ENCODE measurements at places on chromosomes 12 and 14.

- no peak for DNase-seq
Observed at GRCh38 chr12:57434517-57435223, at the start of gene INHBC. INHBC (plus strand) TSS chr12:57434784; CDS start chr12:57434887, 103 bp downstream.

- DNase-seq: no peak
Observed at GRCh38 chr12:41213107-41213506, 25.0 kb downstream of the PDZRN4 start.

DNA sequence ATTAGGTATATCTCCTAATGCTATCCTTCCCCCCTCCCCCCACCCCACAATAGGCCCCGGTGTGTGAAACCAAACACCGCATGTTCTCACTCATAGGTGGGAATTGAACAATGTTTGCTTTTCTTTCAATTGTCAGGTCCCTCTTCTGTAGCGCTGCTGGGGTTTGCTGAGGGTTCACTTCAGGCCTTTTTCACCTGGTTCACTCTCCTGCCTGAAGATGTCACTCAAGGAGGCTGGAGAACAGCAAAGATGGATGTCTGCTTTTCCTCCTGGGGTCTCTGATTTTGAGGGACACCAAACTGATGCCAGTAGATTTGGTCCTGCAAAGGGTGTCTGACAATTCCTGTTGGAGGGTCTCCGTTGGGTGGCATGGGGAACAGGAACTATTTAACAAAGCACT, 35.8 kb downstream of the KLRK1 start:
- no peak for DNase-seq

DNA sequence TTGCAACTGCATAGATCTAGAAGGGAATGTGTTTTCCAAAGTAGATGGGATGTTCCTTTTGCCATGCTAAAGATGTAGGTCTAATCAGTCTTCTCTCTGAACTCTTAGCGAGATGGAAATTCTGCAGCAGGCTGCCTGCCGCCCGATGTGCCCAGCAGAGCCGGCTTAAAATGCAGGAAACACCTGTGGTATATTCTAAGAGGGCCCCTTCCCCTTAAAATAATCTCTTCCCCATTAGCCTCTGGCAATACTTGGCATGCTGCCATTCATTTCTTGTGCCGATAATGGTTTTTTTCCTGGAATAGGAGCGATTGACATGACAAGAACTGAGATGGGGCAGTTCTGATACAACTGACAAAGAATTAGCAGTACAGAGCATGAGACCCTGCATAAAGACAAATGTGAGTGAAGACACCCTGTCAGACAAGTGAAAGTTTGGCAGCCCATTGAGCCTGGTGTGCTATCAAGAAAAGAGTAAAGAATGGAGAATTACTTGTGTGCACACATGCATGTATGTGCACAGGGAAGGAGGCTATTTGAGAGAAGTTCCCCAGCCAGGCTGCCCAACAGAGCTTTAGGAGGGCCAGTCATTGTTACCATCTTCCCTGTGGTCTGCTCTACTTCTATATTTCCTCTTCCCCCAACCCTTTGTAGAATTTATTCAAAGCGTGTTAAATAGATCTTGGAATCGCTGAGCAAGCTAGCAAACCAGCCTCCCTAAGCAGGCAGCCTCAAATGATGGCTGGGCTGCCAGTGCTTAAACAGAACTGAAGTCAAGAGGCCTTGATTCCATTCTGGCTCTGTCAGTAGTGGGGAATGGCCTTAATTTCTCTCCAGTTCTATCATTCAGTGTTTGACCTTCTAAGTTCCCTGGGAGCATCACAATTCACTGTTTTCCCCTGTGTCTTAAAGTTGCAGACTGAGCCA, 29.6 kb upstream of the NTF3 start:
- no peak for DNase-seq

- no peak for DNase-seq
Observed at GRCh38 chr12:59742841-59743240, 147.0 kb downstream of the SLC16A7 start.

DNA sequence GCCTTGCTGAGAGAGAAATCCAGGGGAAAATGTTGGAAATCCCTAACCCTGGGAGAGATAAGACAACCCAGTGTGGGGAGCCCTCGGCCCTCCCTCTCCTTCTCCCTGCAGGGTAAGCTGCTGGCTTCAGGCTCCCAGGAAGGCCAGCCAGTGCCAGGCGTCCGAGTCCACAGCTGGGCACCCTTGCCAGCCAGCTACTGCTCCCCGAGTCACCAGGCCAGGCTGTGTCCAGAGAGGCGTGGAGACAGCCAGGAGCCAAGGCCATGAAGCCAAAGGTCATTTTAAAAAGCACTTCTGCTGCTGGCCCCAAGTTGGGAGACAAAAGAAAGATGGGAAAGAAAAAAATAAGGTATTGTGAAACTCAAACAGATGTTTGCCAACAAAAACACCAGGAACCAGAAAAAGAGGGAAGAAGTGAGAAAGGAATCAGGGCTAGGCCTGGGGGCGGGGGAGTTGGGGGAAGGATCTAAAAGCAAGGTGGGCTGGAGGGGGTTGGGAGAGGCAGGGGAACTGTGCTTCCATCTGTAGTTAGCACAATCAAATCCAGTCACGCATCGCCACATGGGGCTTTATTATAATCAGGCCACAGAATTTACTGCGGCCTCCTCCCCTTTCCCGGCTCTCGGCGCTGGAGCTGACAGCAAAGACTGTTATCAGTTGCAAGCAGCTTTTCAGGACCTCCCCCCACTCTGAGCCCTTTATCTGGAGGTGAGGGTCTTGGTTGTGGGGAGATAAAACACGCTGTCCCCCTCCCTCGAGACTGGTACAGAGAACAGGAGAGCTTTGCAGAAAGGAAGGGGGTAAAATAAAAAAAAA, 33.5 kb downstream of the RBM19 start:
- no peak for DNase-seq

DNA sequence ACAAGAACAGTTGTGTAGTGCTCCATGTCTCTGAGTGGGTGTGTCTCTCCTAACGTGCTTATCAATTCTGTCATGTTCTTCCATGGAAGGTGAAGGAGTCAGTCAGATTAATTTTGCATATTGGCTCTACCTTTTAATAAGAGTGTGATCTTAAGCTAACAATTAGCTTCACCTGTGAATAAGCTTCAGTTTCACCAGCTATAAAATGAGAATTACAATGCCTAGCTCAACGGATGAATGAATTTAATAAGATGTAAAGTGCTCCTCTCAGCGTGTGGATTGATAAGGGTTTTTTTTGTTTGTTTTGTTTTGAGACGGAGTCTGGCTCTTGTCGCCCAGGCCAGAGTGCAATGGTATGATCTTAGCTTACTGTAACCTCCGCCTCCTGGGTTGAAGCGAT, 32.7 kb downstream of the CCDC175 start:
- no peak for DNase-seq

GRCh38 chr12:51636986-51637385, 46.0 kb downstream of the SCN8A start:
- DNase-seq: no peak

DNA sequence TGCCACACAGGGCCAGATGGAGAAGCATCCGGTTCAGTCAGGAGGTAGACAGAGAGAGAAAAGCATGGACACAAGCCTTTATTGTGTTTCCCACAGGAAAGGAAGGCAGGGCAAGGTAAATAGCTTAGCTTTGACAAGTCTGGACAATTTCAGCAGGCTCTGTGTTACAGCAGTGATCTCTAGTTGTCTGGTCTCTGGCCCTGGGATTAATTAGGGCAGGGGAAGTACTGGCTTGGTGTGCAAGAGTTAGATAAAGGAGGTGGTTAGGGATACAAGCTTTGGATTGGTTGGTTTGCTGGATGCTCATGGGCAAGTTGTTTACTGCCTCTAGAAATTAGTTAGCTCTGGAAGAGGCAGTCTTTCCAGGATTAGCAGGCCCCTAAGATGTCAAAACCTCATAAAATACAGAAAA, 15.1 kb upstream of the NGDN start:
- DNase-seq: no peak

DNA sequence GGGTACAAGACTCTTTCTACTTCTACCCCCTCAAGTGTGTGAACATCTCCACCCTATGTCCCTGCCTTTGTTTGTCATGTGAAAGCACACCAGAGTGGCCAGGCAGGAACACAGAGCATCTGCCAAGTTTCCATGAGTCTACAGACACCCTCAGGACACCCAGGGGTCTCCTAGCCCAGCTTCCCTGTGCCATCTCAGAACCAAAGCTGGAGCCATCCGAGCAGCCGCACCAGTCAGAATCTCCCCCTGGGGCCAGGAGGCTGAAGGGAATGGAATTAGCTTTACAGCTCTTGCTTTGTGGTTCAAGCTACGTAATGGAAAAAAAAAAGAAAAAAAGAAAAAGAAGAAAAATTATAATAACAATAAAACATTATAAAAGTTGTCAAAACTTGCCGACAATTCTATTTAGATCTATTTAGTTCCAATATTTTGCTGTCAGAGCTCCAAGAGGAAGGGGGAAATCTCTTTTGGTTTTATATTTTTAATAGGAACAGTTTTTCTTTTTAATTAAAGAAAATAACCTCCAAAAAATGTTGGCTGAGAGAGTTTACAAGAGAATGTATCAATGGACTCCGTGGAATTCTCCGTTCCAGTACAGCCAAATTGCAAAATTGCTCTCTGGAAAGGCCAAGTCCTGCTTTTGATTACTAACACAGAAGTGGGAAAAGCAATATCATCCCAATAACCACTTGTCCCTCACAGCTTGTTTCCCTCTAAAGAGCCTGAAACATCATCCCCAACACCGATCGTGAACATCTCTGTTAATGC, 37.1 kb downstream of the TBX5 start:
- DNase-seq: no peak

- no peak for DNase-seq
Observed at GRCh38 chr14:74456684-74457564, 30.9 kb upstream of the SYNDIG1L start.

DNA sequence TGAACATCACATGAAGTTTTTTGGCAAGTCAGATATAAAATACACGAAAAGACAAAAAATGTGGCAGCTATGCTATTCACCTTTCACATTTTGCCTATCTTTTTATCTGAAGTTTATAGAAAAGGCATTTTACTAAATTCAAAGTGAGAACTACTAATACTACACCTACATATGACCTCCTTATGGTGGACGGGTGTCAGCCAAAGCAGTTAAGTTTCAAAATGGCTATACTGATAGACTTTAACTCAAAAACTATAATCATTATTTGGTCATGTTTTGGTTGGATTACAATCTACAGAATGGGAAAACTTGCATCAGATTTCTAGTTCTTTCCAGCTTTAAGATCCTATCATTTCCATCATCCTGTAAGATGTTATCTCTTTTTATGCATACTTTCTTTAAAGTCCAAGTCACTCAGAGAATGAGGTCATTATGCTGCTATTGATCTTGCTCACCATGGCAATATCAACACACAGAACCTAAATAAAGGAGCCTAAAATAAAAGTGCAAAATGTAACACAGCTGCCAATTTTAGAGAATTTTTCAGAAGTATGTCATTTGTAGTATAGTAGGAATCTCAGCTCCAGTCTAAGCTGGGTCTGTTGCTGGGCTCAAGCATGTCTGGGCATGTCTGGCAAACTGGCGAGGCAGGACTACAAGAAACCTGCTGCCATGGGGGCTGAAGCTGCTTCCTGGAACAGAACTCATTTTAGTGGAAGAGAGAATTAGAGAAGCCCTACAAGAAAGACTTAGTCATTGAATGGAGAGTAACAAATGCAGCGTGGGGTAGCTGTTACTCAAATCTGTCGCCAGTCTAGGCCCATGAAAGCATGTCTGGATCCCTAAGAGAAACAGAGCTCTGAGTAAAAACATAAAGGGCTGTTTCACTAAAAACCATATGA, 7.6 kb upstream of the AEBP2 start:
- no peak for DNase-seq

GRCh38 chr12:20917269-20917668, 106.8 kb downstream of the SLCO1B3 start:
- DNase-seq: no peak

- DNase-seq: no peak
Observed at GRCh38 chr12:60494244-60494643, 898.4 kb downstream of the SLC16A7 start.

DNA sequence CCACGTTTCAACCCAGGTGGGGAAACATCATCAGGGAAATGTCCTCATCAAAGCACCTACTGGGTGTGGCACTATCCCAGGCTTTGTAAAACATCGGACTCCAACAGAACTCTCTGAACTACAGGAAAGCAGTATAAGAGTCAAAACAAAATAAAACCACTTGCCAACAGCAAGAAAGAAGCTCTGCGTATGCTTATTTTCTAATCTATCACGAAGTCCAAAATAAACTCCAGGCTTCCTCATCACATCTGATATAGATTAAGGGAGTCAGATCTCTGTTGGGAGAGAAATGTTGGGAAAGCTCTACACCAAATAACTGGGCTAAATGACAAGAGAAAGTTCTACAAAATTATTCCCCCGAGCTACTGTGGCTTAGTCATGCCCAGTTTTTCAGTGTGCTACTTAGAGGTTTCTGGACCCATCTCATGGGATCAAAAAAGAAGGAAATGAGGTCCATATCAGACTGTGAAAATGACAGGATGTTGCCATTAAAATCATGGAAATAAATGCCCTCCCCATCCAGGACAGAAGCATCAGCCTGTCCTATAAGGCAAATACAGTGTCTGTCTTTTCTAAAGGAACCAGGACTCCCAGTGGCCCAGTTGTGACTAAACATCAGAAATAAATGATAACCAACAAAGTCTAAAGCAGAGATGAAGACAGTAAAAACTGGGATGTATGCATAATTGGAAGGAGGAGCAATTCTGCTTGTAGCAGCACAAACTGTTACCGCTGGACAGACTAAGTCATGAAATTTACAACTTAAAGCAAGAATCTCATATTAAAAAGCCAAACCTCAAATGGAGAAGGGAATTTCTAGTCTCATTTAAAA, 149.5 kb downstream of the STXBP6 start:
- DNase-seq: no peak

- DNase-seq: no peak
Observed at GRCh38 chr14:88203291-88203690, 119.8 kb downstream of the KCNK10 start.

GRCh38 chr12:47370421-47370820, 290.7 kb upstream of the AMIGO2 start:
- DNase-seq: no peak

DNA sequence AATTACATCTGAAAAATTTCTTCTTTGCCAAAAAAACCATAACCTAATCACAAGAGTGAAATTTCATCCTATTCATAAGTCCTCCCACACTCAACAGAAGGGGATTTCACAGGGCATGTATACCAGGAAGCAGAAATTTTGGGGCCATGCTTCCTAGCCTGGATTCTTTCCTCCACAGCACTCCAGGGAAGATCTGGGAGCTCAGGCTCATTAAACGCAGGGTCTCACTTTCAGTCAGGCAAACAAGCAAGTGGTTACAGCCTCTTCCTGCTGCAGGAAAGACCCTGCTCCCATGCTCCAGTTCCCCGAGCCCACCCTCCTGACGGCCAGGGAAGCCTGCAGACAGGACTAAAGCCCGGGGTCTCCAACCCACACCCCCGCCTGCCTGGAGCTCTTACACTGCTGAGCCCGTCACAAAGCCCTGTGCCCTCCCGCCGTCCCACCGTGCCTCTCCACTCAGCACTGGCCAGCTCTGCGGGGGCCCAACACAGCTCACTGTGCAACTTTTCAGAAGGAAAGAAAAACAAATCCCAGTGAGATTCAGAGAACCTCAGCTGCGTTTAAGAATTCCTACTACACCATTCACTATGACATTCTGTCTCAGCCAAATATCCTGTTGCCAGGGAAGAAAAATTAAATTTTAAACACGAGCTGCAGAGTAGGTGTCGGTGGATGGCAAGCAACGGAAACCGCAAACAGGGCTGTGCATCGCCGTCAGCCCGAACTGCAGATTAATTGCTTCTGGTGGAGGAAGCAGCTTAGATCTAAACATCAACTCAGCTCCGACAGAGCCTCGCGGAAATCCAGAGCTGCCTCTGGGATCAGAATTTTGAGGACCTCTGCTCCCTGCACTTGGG, 106.7 kb upstream of the SFSWAP start:
- DNase-seq: no peak

- no peak for DNase-seq
Observed at GRCh38 chr12:89098441-89099112, 253.7 kb downstream of the DUSP6 start.

All from activated CD8-positive, alpha-beta memory T cell treated with anti-CD3 and anti-CD28 coated beads for 4 hours (primary cell).